ENCODE measurements at places on chromosomes 5 and 9.
A peak's percentile ranks its signal among the peaks of the same experiment; 100 is the strongest.

- DNase-seq: peak; percentile 65
These were observed 6.4 kb upstream of the RALGDS start for GRCh38 chr9:133127340-133127981.

DNA sequence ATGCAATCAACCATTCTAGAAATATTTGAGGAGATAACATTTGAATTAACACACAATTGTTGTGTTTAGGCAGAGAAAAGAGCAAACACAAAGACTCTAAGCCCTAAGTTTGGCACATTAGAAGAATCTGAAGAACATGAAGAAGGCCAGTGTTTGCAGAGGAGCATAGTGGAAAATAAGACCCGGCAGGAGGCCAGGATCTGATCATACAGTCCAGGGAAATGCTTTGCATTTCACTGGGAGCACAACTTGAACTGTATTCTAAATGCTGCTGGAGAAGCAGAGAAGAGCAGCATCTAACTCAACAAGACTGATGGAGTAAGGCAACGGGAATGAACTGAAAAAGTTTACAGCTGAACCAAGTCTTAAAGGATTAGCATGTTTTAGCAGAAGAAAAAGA is 463.4 kb downstream of the ZNF608 start:
- DNase-seq: no peak

DNA sequence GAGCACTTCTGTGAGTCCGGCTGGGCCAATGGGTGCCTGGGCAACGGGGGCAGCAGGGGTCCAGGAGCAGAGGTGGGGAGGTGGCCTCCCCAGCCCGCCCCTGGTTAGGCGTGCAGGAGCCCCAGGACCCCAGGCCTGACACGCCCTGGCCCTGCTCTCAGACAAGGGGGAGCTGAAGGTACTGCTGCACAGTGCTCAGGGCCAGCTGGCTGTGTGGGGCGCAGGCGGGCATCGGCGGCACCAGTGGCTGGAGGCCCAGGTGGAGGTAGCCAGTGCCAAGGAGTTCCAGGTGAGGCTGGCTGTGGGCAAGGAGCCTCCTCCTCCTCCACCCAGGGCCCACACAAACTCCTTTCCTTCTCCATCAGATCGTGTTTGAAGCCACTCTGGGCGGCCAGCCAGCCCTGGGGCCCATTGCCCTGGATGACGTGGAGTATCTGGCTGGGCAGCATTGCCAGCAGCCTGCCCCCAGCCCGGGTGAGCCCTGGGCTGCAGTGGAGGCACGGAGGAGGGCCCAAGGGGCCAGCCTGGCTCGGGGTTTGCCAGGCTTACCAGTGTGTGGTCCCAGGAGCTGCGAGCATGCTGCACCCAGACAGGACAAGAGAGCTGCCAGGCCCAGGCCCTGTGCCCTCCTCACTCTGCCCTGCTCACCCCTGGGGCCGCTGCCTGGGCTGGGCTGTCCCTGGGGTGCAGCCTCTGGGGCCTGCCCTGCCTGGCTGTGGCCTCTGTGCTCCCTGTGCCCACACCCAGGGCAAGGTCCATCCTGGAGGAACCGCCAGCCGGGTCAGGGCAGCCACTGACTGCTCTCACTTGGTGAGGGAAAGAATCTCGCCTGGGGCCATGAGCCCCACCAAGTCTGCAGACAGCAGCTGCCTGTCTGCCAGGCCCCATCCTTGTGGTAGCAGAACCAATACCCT is 7.0 kb downstream of the MAMDC4 start:
- no peak for DNase-seq

DNA sequence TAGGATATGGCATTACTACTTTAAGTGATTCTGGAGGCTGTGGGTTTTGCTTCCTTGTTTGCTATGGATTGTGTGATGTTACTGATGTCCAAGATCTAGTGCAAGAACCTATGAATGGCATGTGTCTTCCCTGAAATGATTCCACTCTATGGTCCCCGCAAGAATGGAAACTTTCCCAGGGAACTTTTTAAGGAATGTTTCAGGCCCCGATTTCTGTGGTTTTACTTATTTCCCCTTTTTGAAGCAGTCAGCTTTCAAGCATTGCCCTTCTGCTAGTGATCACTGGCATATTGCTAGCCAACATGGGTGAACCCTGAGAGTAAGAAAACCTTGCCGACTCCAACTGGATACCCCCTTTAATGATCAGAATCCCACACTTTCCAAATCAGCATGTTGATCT is 26.6 kb upstream of the CD180 start:
- DNase-seq: no peak

- no peak for DNase-seq
These were observed 173.7 kb downstream of the DAB2IP start for GRCh38 chr9:121825031-121825691.

GRCh38 chr9:5957166-5957565 is 58.3 kb downstream of the RANBP6 start:
- DNase-seq: no peak

DNA sequence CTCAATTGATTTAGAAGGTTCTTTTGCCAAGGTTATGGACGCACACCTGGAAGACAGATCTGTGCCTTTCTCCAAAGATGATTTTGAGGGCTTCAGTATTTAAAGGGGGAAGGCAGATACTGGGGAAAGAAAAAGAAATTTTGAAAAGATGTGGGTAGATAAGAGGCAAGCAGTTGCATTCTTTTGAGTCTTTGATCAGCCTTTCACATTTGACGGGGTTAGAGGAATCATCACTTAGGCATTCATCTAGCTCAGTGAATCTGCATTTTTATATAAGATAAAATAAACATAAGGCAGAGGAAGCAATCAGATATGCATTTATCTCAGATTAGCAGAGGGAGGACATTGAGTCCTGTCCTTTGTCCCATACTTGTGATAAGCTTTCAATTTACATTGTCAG is 243.4 kb upstream of the RAI14 start:
- no peak for DNase-seq

GRCh38 chr9:89234205-89235067 is 55.8 kb upstream of the SHC3 start:
- peak; percentile 67 for DNase-seq

DNA sequence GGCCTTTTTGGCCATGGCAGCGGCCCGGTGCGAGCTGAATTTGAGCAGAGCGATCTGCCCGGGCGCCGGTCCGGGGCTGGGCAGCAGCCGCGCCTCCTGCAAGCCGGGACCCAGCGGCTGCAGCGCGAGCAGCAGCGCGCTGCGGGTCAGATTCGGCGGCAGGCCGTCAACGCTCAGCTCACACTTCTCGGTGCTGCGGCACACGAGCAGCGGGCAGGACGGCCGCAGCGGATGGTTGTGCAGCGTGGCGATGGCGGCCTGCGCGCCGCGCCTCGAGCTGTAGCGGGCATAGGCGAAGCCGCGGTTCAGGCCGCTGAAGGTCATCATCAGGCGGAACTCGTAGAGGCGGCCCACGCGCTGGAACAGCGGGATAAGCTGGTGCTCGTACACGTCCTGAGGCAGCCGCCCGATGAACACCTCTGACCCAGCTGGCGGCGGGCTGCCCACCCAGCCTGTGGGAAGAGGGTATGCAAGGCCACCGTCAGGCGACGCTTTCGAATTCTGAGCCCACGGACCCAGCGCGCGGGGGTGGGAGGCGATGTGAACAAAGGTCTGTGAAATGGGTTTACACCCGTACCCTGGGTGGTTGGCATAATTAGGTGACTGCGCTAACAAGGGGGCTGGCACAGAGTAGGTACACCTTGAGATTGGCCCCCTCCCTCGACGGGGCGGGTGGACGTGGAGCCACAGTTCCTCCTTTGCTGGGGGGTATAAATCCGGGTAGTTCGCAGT is 755 bp downstream of the DND1 start:
- no peak for DNase-seq

DNA sequence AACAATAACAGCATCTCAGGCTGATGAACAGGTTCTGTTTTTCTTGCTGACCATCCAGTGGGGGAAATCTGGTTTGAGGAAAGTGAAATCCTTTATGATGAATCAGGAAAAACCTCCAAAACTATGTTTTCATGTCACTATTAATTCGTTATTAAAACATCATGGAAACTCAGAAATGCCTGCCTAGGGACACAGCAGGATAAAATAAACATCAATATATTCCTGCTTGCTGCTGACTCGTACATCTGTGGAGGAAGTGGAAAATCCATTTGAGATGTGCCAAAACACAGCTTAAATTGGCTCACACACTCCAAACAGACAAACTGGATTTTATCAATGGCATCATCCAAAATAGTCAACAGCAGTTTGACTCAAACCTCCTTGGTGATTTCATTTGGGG is 53.0 kb downstream of the TEK start:
- no peak for DNase-seq

GRCh38 chr9:132946631-132947295 is 2.3 kb upstream of the TSC1 start:
- no peak for DNase-seq

GRCh38 chr9:101409079-101409477 is 10.4 kb downstream of the ZNF189 start:
- no peak for DNase-seq

GRCh38 chr5:173094012-173094661 is 38.0 kb downstream of the CREBRF start:
- no peak for DNase-seq

GRCh38 chr5:36703245-36703860 is 96.9 kb downstream of the SLC1A3 start:
- no peak for DNase-seq

DNA sequence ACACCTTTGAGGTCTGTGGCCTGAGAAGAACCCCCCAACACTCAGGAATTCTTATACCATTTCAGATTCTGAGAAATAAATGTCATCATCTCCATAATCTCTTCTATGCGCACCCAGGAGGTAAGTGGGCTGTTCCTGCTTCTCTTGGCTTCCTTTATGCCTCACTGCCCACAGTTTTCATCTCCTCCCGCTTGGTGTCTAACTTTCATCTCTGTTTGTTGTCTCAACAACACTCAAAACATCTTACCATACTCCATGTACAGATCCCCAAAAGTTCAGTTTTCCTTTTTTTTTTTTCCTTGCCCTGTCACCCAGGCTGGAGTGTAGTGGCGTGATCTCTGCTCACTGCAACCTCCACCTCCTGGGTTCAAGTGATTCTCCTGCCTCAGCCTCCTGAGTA is 170.2 kb upstream of the FREM1 start:
- DNase-seq: no peak

DNA sequence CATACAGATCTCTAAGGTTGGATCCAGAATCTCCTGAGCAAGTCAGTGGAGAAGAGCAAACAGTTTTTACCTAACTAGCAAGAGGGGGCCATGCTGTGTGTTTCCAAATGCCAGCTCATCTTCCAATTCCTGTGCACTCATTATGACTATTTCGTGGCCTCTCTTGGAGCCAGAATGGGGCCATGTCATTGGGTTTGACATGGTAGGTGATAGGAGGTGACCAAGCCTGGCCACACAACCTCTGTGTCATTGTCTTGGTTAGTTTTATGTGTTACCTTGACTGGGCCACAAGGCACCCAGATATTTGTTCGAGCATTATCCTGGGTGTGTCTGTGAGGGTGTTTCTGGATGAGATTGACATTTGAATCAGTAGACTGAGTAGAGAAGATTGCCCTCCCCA is 206.2 kb downstream of the HSPA4 start:
- DNase-seq: no peak

- DNase-seq: no peak
These were observed 60.4 kb downstream of the BNC2 start for GRCh38 chr9:16809912-16810610.

DNA sequence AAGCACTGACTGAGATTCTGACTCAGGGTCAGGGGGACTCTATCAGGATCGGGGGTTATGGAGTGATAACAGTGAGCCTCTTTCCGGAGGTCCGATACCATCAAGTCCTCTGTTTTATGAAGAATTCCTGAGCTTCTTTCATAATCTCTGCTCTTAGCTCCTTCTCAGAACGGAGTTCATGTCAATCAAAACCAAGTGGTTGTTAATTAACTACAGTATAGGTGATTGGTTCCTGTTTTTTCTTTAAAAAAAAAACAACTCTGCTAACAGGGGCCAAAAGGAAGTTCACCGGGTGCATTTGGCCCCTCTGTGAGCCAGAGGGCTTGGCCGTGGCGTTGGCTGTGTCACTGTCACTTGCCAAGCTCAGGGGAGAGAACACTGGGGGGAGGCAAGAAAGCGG is 4.0 kb downstream of the GFI1B start:
- DNase-seq: no peak

- DNase-seq: no peak
These were observed 151.9 kb downstream of the SPATA31D1 start for GRCh38 chr9:82140471-82140870.

- DNase-seq: no peak
These were observed 30.7 kb downstream of the ZNF354A start for GRCh38 chr5:178699681-178700253.

DNA sequence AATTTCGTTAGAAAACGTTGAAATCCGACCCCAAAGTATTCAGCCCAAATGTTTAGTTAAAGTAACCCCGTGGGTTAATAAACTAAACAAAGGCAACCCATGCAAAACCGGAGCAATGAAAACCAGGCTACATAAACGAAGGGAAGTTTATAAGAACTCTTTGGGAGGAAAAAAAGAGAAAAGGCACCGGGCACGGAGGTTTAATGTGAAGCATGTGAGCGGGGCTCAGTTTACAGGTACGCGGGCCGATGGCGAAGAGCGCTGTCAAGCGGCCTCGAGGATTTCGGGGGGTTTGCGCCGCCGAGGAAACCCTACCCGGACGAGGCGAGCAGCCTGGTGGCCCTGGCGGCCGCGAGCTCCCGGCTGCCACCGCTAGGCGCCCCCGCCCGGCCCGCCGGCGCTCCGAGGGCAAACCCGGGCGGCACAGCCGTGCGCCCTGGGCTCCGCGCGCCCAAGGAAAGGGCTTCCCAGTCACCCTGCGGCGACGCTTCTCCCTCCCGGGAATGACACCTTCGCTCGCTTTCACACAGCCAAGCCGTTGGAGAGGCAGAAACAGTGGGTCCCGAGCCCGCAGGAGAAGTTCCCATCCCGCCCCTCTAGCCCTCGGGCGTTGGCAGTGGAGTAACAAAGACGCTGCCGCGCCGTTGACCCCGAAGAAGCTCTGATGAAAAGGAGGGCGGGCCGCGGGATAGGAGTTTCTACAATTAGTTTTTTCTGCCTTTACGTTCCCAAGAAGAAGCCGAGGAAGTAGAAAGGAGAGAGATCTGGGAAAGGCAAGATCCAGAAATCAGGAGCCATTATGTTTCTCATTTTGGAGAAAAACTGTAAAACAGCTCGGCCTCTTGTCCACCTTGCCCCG is 126.0 kb downstream of the TMEM174 start:
- no peak for DNase-seq

DNA sequence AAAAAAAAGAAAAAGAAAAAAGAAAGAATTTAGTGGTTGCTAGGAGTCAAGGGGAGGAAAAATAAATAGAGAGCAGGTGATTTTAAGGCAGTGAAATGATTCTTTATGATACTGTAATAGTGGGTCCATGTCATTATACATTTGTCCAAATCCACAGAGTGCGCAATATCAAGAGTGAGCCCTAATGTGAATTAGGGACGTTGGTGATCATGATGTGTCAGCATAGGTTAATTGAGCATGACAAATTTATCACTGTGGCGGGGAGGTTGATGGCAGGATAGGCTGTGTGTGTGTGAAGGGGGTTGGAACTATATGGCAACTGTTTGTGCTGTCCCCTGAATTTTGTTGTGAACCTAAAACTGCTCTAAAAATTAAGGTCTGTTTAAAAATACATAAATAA is 357.8 kb downstream of the ICE1 start:
- DNase-seq: no peak

DNA sequence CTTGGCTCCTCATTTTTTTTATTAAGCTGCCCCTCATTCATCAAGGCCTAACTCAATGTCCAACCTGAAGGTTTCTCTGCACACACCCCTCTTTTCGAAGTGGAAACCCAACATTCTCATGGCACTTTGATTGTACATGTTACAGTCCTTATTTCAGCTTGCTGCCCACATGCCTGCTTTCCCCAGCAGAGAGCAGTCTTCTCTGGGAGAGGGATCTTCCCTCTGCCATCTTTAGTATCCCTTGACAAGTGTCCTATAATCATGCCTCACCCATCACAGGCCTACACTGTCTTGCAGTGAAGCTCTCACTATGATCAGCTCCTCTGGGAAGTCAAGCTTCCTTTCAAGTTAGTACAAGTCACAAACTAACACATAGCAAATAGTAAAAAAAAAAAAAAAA is 175.1 kb downstream of the ACER2 start:
- no peak for DNase-seq

All from activated T-cell treated with anti-CD3 and anti-CD28 coated beads, Interleukin-2, amount 50 U/mL, for 48 hours (primary cell).